Right atrium auricular region (tissue), 2 donors: ENCODE measurements at places on chromosomes 5 and 9. TPM values are rescaled to one million over a fixed set of nuclear protein-coding genes. Genes with fewer than 3 reads are reported as not detected.

NIPAL4 gene
- not detected for total RNA-seq

GRCh38 chr9:76921165-76921564 is 15.3 kb upstream of the PRUNE2 start:
- no peak for DNase-seq

TMC1 gene
- total RNA-seq, result not detected

- no peak for DNase-seq
These were observed 67.0 kb downstream of the RIC1 start for GRCh38 chr9:5695860-5696259.

- DNase-seq, result peak; percentile 92
These were observed 151.0 kb downstream of the GCNT1 start for GRCh38 chr9:76610011-76610352.

DNA sequence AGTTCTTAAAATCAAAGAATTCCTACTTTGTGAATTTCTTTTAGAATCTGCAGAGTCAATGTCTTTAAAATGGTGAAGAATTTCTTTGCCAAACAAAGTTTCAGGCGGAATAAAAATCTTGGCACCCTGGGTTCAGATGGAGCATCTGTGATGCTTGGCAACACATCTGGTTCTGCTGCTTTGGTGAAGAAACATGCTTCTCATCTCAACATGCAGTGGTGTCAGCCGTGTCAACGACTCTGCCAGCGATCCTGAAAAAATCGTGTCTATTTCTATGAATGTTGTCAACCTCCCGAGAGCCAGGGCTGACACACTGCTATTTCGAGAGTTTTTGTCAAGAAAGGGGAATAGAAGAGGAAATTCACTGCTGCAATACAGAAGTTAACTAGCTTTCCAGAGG is 151.5 kb downstream of the SLF1 start:
- DNase-seq, result no peak

GRCh38 chr9:107699231-107699630 is 209.7 kb upstream of the KLF4 start:
- no peak for DNase-seq

CNTFR gene
- 23.3 TPM for total RNA-seq

DNA sequence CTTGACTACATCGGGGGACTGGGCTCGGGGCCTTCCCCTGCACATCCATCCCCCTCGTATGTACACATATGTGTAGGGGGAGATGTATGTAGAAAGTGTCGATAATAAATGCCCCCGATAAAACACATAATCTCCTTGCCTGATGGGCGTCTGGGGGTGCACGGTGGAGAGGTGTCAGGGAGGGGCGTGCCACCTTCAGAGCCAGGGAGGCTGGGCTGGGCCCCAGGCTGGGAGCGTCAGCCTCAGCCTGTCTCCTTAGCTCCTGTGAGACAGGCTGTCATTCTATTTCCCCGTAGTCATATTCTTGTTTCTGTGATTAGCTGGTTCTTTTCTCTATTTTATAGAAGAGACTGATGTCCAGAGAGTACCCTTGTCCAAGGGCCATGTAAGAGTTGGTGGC is 4.7 kb upstream of the RXRA start:
- DNase-seq, result no peak

DNA sequence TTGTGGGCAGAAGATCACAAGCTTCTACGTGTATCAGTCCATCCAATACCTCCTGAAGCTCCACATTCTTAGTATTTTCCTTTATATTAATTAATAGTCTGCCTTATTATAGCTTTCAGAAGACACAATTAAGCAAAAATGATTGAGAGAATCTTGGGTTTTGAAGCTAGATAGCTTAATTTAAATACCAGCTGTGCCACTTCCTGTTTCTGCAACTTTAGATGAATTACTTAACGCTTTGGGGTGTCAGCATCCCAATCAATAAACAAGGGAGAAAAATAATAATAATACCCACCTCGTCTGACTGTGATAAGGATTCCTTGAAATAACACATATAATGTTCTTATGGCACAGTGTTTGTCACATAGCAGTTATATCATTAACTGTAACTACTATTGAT is 44.7 kb upstream of the HTR4 start:
- no peak for DNase-seq

GRCh38 chr5:28810751-28811136 is 1772.4 kb upstream of the CDH9 start:
- DNase-seq, result no peak

GRCh38 chr5:175463641-175464040 is 14.7 kb upstream of the SFXN1 start:
- DNase-seq, result no peak

GRCh38 chr9:115590011-115590410 is 472.1 kb upstream of the TNC start:
- no peak for DNase-seq

- DNase-seq, result no peak
These were observed 264.3 kb downstream of the ARRDC3 start for GRCh38 chr5:91118796-91119195.

- no peak for DNase-seq
These were observed 574.5 kb downstream of the PRELID2 start for GRCh38 chr5:145260670-145261069.

MAP1B gene
- 203 TPM for total RNA-seq

DNA sequence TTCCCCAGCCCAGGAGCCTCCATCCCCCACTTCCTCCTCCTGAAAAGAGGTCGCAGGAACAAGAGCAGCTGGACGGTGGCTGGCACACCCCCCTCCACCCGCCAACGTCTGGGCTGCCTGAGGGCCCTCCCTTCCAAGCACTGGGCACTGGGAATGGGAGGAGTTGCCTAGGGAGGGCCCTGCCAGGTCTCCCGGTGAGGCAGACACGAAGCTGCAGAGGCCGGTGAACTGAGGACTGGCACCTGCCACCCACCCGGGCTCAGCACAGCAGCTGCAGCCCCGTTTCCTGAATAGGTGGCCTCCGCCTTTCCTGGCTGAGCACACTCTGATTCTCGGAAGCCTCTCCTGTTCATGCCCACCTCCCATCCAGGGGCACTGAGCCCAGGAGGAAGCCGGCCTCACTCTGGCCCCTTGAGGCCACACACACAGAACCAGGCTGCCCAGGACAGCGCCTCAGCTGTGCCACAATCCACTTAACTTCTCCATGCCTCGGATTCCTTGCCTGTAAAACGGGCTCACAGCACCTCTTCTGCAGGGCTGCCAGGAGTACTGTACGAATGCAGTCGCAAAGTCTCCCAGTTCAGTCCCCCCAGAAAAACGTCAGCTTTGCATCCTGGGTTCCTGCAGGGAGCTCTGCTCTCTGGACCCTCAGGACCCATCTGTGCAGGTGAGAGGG is 1.3 kb downstream of the NPDC1 start:
- no peak for DNase-seq

DNA sequence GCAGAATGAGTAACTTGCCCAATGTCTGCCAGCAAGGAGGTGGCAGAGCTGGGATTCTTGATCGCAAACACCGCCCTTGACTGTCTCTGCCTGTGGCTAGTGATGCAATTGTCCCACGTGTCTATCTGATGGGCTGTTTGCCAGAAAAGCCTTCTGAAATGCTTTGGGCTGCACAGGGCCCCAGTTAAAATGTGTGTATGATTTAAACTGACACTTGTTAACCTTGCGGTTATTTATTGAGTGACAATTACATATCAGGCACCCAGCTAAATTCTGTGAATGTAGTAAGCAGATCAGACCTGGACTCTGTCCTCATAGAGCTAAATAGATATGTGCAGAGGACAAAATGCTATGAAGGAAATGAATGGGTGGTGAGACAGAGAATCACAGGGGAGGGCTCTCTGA is 11.6 kb upstream of the IL12B start:
- DNase-seq, result peak; percentile 62

DNA sequence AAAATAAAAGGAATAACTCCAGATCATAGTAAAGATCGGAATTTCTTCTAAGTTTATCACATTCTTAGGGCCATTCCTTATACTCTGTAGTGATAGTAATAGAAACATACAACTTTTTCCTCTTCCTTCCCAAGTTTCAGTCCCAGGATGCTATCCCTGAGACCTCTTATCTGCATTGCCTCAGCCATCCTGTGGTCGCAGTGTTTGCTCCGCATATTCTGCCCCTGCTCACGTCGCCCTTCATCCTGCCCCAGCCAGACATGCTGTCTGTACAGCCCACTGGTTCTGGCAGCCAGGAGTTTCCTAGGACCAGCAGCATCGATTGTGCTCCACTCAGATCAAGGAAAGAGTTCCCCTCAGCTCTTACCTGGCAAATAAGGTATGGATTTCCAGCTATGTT is 132.7 kb upstream of the ERCC6L2 start:
- no peak for DNase-seq

DNA sequence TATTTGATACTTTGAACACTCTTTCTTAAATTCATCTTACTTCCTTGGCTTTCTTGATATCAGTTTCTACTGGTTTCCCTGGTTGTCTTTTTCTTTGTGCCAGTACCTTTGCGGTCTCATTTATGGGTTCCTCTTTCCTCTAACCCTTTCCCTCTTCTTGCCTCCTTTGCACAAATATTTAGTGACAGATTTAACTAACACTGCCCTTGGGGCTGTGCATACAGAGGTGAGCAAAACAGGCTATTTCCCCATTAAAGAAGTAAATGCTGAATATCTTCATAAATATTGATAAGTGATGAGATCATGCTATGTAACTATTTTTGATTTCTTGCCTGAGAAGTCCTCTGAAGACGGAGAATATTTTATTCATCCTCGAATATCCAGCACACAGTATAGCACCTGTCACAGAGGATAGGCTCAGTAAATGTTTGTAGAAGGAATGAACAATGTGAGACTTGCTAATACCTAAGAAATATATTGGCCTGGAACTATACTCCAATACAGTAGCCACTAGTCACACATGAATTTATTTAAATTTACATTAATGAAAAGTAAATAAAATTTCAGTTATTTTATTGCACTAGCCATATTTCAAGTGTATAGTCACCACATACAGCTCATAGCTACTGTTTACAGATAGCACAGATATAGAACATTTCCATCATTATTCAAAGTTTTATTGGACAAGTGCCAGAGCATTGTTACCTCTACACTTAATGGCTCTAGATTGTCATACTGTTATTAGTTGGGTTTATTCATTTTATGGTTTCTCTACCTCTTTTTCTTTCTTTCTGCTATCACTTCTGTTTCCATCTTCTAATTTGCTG is 90.4 kb downstream of the RIC1 start:
- DNase-seq, result no peak

OBP2B gene
- not detected for total RNA-seq

- DNase-seq, result no peak
These were observed 4.1 kb downstream of the MRPL36 start for GRCh38 chr5:1795506-1795905.

PCDHA1 gene
- not detected for total RNA-seq

DNA sequence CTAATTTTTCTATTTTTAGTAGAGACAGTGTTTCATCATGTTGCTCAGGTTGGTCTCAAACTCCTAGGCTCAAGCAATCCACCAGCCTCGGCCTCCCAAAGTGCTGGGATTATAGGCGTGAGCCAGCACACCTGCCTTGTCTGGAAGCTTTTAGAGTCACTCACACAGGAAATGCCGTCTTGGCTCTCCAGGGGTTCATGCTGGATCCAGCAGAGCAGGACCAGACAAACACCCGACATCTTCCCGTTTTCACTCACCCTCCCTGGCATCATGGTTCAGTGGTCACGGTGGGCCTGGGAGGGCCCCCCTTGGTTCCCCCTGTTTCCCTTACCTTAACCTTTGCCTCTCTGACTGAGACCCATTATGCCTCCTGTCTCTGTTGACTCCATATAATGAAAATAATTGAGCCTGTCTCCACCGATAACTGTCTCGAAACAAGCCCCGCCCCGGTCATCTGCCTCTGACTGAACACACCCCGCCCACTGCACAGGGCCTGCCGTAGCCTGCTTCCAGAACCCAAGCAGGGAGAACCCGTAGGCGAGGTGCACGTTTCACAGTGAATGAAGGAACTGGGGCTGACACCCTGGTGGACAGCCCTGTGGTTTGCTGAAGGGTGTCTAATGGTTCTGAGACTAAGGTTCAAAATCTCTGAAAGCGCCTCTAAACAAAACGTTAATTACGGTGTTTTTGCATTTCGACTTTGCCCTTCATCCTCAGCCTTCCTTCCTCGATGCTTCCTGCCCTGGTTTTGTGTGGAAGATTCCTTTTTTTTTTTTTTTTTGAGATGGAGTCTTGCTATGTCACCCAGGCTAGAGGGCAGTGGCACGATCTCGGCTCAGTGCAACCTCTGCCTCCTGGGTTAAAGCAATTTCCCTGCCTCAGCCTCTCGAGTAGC is 39.7 kb upstream of the SPRY4 start:
- DNase-seq, result no peak

DNA sequence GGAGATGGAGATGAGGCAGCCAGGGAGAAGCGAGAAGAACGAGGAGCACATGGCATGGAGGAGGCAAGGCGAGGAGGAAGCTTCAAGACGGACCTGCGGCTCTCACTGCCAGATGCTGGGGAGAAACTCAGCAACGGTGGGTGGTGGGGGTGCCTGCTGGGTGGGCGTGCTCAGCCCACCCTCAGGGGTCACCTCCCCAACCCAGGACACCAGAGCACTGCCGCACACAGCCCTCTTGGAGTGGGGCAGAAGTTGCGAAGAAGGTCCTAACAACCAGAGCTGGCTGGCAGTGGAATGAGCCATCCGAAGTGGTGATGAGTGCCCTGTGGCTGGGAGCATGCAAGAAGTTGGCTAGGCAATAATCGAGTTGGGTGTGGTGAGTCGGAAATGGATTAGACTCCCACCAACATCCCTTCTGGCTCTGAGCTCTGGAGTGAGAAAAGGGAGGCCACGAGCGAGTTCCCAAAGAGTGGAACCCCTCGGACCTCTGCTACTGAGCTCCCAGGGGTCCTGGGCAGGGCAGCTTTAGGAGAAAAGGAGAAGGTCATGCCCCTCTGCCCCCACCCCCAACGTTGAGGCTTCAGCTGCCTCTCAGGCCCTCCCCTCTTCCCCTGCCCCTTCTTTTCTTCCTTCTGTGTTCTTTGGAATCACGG is 212.7 kb upstream of the MVB12B start:
- DNase-seq, result no peak

- DNase-seq, result no peak
These were observed 50.9 kb upstream of the C5orf58 start for GRCh38 chr5:170181902-170182301.

DNA sequence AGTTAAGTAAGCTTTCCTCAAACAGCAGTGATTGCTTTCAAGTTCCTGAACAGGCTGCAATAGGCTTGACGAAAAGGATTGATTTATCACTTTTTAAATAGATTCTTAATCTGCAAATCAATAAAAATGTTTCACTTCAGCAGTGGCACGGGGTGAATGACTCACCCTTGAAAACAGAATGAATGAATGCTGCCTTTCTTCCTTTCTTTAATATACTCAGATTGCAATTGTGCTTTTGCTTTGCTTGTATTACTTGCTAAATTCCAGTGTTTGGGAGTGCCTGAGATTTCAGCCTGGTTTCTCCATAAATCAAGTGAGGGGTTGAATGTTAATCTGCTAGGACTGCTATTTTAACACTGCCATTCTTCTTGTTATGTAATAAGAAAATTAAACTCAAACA is 1293.8 kb downstream of the PTPRD start:
- DNase-seq, result no peak
